ENCODE measurements at places on chromosomes 7 and 10.

DNA sequence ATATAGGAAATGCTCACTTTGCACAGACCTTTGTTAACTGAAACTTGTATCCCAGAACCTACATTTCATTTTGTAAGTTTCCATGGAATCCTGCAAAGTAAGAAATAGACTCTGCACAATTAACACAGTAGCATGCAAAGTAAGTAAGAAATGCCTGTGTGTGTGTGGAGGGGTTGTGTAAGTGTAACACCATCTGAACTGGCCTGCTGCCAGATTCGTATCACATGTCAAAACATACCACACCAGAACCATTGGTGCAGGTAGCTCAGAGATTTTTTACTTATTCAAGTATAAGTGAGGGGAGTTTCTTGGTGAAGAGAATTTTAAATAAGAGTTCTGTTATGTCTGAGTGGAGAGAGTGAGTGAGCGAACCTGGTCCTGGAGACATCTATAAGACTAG lies 17.9 kb upstream of the DDX21 start:
- DNase-seq, result no peak

- no peak for DNase-seq
Measured at GRCh38 chr10:90652519-90652918, 205.3 kb downstream of the HTR7 start.

GRCh38 chr7:85204061-85204460 lies 17.2 kb upstream of the SEMA3D start:
- DNase-seq, result no peak

GRCh38 chr7:106791526-106791925 lies 73.6 kb upstream of the PIK3CG start:
- no peak for DNase-seq

- DNase-seq, result no peak
Measured at GRCh38 chr10:3898821-3899220, 113.8 kb upstream of the KLF6 start.

GRCh38 chr7:27161214-27161720 lies 4.1 kb downstream of the HOXA9 start:
- no peak for DNase-seq

GRCh38 chr10:113252650-113253618 lies 299.9 kb upstream of the HABP2 start:
- DNase-seq, result no peak

DNA sequence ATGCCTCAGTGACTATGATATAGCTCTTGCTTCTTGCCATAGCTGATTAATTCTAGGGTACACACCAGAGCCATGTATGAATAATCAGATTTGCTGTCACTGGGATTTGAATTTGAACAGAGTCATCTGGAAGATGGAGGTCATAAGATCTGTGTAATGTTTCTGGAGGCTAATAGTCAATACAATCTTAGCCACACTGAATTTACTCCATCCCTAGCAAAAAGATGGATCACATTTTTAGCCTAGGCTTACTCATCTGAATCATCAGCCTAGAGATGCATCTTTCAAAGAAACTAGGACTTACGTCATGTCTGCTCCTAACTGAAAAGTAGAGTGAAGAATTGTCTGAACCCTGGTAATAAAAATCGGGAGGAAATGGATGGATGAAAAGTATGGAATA lies 142.3 kb upstream of the ZNF804B start:
- no peak for DNase-seq

GRCh38 chr10:15703151-15703880 lies 16.4 kb downstream of the ITGA8 start:
- no peak for DNase-seq

DNA sequence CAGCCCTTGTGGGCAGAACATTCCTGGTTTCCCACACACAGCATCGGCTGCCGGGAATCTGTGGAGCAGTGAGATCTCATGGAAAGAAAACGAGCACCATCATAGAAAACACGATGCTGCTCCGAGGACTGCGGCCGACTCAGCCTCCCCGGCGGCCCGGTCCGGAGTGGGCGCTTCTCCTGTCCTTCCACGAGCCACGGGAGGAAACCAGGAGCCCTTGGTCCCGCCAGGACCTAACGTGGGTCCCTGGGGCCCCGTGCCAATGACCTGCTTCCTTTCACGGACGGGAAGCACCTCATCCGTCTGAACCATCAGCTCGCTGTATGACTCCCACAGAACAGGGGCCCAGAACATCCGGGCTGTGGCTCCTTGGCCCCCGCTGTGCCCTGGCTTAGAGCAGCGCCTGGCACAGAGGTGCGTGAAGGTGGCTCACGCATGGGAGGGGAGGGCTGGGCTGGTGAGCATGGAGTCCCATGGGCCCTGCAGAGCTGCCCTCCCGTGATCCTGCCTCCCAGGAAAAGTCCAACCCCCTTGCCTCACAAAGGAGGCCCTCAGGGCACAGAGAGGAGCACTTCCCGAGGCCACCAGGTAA lies 280.5 kb downstream of the MAD1L1 start:
- DNase-seq, result no peak

GRCh38 chr7:531777-532176 lies 12.1 kb upstream of the PDGFA start:
- no peak for DNase-seq

- no peak for DNase-seq
Measured at GRCh38 chr10:95236068-95236903, 42.2 kb downstream of the ACSM6 start.

DNA sequence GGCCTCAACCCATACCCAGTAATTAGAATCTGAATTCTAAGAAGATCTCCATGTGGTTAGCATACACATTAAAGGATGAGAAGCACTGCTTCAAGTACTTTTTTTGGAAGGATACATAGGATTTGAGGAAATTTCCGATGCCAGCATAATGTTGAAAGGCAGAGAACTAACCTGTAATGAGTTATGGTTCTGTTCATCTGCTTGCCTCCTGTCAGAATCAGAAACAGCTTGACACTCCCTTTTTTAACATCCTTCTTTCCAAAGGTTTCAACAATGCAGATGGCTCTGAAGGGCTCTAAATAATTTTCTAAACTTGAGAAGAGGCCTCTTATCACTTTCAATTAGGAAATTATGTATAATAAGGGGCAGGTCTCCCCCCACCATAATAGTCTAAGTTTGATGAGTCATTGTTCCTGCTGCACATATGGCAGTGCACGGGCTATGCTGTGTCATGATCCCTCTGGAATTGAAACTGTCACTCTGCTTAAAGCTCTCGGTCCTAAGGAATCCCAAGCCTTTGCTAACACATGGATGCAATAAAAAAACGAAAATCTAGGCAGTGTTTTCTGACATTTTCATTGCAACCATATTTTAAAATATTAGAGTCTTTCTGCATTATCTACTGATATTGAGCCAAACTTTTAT lies 291.2 kb upstream of the FZD1 start:
- DNase-seq, result no peak

GRCh38 chr10:88906921-88907320 lies 26.9 kb downstream of the STAMBPL1 start:
- no peak for DNase-seq

DNA sequence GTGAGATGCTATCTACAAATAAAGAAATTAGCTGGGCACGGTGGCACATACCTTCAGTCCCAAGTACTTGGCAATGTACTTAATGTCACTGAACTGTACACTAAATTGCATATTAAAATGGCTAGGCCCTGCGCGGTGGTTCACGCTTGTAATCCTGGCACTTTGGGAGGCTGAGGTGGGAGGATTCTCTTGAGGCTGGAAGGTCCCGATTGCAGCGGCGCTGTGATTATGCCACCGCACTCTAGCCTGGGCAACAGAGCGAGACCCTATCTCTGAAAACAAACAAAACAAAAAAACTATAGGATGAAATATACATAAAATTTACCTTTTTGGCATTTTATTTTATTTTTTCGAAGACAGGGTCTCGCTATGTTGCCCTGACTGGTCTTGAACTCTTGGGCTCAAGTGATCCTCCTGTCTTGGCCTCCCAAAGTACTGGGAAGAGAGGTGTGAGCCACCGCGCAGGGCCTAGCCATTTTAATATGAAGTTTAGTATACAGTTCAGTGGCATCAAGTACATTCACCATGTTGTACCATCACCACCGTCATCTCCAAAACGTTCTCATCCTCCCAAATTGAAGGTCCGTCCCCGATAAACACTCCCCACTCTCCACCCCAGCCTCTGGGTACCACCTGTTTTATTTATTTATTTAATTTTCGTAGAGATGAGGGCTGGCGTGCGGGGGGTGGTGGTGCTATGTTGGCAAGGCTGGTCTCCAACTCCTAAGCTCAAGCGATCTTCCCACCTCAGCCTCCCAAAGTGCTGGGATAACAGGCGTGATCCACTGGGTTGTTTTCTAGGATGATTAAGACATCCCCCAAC lies 1.3 kb upstream of the EIF3B start:
- DNase-seq, result no peak

GRCh38 chr10:59553162-59553900 lies 156.3 kb downstream of the SLC16A9 start:
- DNase-seq, result no peak

DNA sequence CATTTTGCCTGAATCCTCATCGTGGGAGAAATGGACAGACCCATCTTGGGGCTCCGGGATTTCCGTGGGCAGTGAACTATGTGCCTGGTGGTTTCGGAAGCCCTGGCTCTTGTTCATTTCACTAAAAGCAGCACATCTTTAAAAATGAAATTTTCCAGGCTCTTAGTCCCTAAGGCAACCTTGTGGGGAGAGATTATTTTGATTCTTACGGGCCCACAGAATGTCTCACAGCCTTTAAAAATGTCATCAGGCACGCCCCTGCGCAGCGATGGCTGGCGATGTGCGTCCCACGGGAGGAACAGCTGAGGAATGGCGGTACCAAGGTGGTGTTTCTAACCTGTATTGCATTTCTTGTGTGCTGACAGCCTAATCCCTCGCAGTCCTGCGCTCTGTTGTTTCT lies 189.7 kb downstream of the CCDC3 start:
- DNase-seq, result no peak

DNA sequence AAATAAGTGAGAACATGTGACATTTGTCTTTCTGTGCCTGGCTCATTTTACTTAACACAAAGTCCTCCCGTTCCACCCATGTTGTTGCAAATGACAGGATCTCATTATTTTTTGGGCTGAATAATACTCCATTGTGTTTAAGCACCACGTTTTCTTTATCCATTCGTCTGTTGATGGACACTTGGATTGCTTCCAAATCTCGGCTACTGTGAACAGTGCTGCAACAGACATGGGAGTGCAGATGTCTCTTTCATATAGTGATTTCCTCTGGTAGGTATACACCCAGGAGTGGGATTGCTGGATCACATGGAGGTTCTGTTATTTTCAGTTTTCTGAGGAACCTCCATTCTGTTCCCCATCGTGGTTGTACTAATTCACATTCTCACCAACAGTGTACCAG lies 264.4 kb upstream of the GALNT17 start:
- DNase-seq, result no peak

- peak; percentile 66 for DNase-seq
Measured at GRCh38 chr7:158829021-158829341, 328 bp downstream of the ESYT2 start.
